SK-N-SH (cell line): ENCODE measurements at places on chromosomes 6 and 20. TPM values are rescaled to one million over a fixed set of nuclear protein-coding genes. Genes with fewer than 3 reads are reported as not detected.

TNFRSF21 gene
- 5.8 and 9.2 TPM in 2 replicates for polyA plus RNA-seq

PSMB9 gene
- 52.4 and 83.7 TPM in 2 replicates for polyA plus RNA-seq

FRK gene
- under 0.01 and 0.02 TPM in 2 replicates for polyA plus RNA-seq

LRRC73 gene
- polyA plus RNA-seq, result 0.73 and 0.89 TPM in 2 replicates

SSR1 gene
- 50.7 and 60.2 TPM in 2 replicates for polyA plus RNA-seq

GGTLC1 gene
- not detected in 2 replicates for polyA plus RNA-seq

BPIFB4 gene
- polyA plus RNA-seq, result not detected in 2 replicates

MOG gene
- not detected in 2 replicates for polyA plus RNA-seq

ARFGEF3 gene
- polyA plus RNA-seq, result not detected in 2 replicates

AIF1 gene
- polyA plus RNA-seq, result not detected in 2 replicates

KIAA1755 gene
- 0.44 and 0.54 TPM in 2 replicates for polyA plus RNA-seq

CCDC170 gene
- not detected in 2 replicates for polyA plus RNA-seq

CNR1 gene
- polyA plus RNA-seq, result not detected in 2 replicates

SS18L1 gene
- 10.7 and 13.1 TPM in 2 replicates for polyA plus RNA-seq

PCED1A gene
- 65.2 and 73.6 TPM in 2 replicates for polyA plus RNA-seq

NFYA gene
- 6.8 and 9.7 TPM in 2 replicates for polyA plus RNA-seq

SOBP gene
- 0.21 and 0.61 TPM in 2 replicates for polyA plus RNA-seq

TP53TG5 gene
- polyA plus RNA-seq, result not detected in 2 replicates

RGS17 gene
- 1.3 and 1.4 TPM in 2 replicates for polyA plus RNA-seq

PLCB4 gene
- 5.5 and 7.0 TPM in 2 replicates for polyA plus RNA-seq

MOCS1 gene
- 4.2 and 4.9 TPM in 2 replicates for polyA plus RNA-seq

PDSS2 gene
- polyA plus RNA-seq, result 5.6 and 6.3 TPM in 2 replicates

ECT2L gene
- polyA plus RNA-seq, result 0.02 TPM in 1 of 2 replicates, not detected in the other

LHFPL5 gene
- not detected in 2 replicates for polyA plus RNA-seq
